ENCODE measurements at places on chromosomes 12 and 14.
A peak's percentile ranks its signal among the peaks of the same experiment; 100 is the strongest.

DNA sequence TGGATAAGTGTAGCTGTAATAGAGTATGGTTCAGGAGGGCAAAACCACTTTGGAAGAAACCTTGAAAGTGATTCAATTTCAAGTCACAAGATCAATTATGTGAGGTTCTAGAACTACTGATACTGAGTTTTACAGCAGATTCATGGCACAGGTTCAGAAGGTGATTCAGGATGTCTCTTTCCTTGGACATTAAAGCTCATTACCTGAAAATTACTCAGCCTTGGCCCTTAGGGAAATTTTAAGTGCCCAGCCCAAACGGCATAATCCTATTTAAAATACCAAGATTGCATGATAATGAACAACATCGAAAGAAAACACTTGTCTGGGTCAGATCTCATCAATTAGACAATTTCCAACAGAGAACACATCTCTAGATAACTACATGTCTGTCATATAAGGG lies 70.2 kb upstream of the SLC38A2 start:
- DNase-seq: peak; percentile 75

DNA sequence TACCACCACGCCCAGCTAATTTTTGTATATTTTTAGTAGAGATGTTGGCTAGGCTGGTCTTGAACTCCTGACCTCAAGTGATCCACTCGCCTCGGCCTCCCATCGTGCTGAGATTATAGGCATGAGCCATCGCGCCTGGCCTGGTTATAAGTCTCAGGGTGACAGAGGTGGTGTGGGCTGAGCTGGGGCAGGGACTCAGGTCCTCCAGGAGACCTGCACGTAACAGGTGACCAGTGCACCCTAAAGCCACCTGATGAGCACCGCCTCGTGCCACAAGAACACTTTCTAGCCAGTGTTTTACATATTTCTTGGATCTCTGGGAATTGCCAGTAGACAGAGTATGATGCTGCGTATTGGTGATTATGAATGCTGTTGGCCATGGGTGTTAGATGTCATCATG lies 136.5 kb upstream of the CPM start:
- DNase-seq: no peak

DNA sequence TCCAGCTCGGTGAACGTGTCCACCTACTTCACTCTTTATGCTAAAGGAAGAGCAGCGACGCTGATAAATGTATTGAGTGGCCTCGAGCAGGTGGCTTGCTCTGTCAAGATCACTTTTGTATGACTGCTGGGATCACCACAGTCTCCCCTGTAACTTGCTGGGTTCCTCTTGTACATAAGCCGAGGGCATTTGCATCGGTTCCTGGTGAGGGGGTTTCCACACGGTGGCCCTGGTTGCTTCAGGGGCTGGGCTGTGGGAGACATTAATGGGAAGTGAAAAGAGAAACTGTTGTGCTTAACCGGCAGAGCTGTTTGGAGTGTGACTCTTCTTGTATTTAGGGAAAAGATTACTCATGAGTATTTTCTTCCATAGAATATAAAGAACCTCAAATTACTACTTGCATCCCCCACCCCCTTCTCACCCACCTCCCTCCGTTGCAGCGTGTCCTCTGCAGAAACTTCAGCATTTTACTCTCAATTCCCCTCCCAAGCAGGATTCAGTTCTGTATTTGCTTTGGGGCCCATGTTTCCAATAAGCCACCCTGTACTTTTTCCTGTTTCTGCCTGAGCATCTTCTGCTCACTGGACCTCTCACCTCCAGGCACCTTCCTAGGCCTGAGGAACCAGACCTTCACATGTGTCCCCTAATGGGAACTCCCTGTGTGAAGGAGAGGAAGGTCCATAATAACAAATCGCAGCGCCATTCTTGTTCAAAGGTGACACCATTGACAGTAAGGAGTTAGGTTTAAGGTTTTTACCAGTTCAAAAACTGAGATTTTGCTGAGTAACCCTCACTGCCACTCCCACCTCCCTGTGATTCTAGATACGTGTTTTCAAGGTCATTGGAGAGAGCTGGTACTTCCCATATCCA lies 187.0 kb downstream of the ETV6 start:
- no peak for DNase-seq

GRCh38 chr14:67668559-67668958 lies 5.9 kb downstream of the VTI1B start:
- DNase-seq: no peak

- DNase-seq: peak; percentile 85
Observed at GRCh38 chr14:33691907-33692306, 259.0 kb downstream of the EGLN3 start.
